ENCODE measurements at places on chromosomes 3 and 15. TPM values are rescaled to one million over a fixed set of nuclear protein-coding genes. Genes with fewer than 3 reads are reported as not detected.
A peak's percentile ranks its signal among the peaks of the same experiment; 100 is the strongest.

DNA sequence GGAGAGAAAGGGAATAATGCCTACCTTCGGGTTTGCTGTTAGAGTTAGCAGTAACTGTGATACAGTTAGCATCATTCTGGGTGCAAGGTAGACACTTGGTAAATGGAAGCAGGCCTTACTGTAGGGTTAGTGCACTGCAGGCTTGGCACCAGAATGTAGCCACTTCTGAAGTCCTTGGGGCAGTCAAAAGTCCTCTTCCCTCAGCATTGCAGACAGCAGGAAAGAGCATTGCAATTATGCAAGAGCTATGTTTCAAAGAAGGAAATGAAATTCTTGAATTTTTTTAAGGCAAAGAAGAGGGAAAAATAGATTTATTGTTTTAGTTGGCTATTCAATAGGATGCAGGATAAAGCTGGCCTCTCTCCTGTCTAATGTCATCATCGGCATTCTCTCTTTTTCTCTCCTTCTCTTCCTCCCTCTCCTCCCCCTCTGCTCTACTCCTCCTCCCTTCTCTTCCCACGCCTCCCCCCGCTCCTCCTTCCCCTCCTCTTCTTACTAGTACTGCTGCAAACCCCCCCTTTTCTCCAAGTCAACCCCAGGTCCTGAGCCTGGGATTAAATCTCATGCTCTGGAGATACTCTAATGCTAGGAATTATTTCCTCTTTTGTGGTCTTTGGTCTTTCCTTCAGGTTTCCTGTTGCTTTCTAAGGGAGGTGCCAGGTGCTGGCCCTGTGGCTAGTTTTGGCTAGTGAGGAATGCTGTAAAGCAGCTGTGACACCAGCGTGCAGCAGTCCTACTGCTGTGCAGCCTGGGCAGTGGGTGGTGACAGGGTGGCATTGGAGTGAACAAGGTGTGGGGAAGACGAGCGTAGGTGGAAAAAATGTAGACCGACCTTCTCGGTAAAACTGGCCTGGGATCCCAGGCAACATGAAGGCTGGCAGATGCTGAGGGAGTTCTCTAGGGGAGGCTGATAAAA lies 21.7 kb downstream of the EEFSEC start:
- DNase-seq = no peak

DNA sequence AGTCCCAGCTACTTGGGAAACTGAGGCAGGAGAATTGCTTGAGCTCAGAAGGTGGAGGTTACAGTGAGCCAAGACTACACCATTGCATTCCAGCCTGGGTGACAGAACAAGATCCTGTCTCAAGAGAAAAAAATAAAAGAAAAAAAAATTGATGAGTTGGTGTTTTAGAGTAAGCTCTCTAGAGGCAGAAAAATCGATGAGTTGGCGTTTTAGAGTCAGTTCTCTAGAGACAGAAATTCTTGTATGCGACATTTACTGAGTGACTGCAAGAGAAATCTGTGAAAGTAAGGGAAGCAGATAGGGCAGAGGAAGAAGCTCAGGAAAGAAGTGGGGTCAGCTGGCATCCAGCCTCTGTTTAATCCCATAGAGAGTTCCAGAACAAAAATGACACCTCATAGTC lies 298.7 kb upstream of the ARRDC4 start:
- DNase-seq = no peak

- DNase-seq = no peak
Observed at GRCh38 chr3:196599734-196600128, 31.3 kb downstream of the FBXO45 start.

DNA sequence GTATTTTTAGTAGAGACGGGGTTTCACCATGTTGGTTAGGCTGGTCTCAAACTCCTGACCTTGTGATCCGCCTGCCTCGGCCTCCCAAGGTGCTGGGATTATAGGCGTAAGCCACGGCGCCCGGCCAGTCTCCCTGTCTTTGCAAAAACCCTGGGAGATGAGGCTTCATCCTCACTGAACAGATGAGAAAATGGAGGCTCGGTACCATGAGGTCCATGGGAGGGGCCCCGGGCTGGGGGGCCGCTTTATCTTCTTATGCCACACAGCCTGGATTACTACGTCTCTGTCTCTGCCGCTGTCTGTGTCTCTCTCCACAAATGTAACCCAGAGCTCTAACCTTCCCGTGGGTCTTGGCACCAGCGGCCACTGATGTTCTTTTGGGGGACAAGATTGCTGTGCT lies 39.1 kb downstream of the ABTB1 start:
- no peak for DNase-seq

GRCh38 chr3:193560870-193561269 lies 6.2 kb upstream of the ATP13A4 start:
- DNase-seq = peak; percentile 29

DNA sequence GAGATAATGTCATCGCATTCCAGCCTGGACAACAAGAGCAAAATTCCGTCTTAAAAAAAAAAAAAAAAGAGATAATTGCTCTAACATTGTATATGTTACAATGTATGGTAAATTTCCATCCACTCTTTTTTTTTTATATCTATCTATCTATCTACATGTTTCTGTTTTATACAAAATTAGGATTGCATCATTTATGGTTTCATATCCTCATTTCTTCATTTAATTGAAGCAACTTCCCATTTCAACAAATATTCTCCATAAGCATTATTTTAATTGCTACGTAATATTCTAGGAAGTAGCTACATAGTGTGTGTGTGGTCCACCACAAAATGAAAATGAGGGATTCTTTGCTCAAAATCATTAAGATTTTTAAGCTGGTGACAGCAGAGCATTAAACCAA lies 18.4 kb downstream of the RBP1 start:
- no peak for DNase-seq

DNA sequence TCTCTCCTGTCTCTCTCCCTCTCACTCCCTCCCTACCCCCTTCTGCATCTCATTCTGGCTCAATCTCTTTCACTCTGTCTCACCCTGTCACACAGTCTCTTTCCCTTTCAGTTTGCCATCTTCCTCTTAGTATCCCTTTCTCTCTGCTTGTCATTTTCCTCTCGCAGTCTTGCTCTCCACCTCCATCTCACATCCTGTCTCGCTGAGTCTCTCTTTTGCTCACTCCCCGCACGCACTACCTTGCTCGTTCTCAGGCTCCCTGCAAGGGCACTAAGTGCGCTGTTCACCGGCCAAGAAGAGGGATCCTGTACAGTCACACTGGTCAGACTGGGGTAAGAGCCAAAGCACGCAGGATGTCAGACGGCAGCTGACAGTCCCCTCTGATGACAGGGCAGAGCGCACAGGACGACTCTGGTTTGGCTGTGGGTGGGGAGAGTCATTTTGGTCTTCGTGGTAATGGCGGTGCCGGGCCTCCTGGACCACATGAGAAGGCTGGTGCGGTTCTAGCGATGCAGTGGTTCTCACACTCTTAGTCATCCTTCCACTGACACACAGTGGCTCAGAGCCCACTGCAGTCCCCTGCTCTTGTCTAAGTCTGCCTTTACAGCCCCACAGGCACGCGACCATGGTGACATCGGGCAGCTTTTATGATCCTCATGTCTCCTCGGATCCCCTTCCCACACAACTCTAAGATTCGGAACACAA lies 356.8 kb downstream of the FOXP1 start:
- DNase-seq = no peak

GRCh38 chr3:42213417-42213816 lies 52.6 kb downstream of the CCK start:
- no peak for DNase-seq

DNA sequence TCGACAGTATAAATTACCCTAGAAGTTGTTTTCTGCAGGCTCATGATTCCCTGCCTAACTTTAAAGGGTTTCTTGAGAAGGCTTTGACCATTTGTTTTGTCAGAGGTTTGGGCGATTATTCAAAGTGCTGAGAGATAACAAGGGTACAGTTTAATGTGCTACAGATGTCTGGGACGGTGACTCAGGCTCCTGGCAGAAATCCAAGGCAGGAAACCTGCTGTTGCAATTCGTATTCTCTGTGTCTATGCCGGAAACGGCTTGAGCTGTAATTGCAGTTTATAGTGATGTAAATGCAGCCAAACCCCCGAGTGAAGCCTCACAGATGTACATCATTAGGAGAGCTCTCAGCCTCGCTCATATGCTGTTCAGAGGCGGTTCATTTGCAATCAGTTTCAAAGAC lies 65.6 kb downstream of the SYNPR start:
- peak; percentile 91 for DNase-seq

Gene DHX30
- total RNA-seq = 63.9 TPM

Gene CCR5
- 0.41 TPM for total RNA-seq

Gene ANKRD63
- total RNA-seq = 2.4 TPM

Data from tongue (tissue), 3 donors.